OCI-M1 (cell line): ENCODE measurements at places on chromosomes 6 and 20.

DNA sequence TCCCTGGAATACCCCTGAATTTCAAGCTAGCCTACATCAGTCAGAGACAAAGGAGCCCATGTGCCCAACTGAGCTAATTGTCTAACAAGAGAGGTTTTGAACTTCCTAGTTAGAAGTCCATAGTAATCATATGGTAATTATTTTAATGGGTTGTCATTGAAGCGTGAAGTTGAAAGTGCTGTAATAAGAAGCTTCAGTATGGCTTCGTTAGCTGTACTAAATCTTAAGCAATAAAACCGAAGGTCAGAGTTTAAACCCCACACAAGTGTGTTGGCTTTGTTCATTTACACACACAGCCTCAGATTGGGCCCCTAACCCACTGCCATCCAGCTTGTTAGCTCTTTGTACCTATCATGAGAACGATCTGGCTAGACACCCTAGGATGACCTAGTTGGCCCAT is 195.6 kb upstream of the RIN2 start:
- DNase-seq = no peak

DNA sequence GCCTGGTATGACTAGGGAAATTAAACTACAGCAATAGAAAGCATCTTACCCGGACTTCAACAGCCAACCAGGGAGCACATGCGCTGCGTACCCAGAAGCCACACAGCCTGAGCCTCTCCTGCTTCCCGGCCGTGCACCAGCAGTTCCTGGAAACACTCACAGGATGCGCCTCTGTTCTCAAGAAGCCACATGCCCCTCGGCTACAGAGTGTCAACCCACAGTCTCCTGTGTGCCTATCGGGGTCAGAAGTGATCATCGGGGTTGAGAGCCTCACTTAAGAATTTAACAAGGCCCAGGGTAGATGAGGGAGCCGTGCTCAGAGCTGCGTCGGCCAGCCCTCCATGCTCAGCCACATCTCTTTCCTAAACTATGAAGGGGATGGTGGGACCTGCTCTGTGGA is 147.2 kb upstream of the GGTLC1 start:
- DNase-seq = no peak

DNA sequence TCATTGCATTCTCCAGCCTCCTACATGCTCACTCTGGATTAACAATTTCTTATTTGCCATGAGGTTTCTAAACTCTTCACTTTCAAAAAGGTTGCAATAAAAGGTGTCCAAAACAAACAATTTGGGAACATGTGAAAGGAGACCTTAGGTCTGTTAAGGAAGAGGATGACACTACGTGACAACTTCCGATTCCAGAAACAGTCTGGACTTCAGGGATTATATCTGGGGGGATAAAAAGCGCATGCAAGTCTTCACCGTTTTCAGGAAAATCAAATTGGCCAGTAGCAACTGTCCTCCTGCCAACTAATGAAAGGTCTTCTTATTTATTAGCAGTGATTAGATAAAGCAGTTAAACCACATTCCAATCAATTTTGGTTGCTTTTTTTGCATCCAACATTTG is 1.8 kb downstream of the ZDHHC14 start:
- DNase-seq = no peak

DNA sequence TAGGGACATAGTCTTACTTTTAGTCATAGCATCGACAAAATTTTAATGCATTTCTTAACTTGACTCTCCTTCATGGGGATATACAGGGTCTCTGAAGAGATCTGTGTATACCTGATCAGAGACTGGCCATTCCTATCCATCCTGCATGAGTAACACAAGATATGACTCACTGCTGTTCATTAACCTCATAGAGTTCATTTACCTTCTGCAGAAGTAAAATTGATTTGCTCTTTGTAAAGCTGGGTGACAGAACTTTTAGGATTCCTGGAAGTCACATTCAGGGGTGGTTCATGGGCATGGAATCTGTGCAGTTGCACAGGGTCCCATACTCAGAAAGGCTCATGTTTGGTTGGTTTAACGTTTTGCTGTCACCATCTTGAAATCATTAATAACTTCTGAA is 53.2 kb downstream of the PDE7B start:
- DNase-seq = no peak

- DNase-seq = no peak
Observed at GRCh38 chr6:27593200-27593818, 120.4 kb upstream of the ZNF184 start.

GRCh38 chr6:150537491-150537890 is 62.2 kb upstream of the PLEKHG1 start:
- no peak for DNase-seq

DNA sequence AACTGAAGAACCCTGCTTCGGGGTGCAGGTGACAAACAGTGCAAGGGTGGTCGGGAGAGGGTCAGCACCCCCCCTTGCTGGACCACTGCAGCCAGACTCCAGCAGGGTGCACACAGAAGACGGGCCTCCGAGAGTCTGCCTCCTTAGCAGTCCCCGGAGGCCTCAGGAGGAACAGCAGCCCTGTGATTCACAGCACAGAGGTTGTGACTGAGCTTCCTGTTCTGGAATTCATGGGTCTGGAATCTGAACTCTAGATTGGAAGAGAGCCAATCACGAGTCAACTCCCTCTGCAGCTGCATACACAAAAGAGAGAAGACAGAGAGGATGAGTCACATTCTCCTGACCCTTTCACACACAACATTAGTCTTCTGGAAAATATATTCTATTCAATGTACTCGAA is 249.0 kb upstream of the OPRM1 start:
- peak; percentile 31 for DNase-seq

GRCh38 chr20:35008411-35009342 is 53.0 kb downstream of the MYH7B start:
- no peak for DNase-seq

DNA sequence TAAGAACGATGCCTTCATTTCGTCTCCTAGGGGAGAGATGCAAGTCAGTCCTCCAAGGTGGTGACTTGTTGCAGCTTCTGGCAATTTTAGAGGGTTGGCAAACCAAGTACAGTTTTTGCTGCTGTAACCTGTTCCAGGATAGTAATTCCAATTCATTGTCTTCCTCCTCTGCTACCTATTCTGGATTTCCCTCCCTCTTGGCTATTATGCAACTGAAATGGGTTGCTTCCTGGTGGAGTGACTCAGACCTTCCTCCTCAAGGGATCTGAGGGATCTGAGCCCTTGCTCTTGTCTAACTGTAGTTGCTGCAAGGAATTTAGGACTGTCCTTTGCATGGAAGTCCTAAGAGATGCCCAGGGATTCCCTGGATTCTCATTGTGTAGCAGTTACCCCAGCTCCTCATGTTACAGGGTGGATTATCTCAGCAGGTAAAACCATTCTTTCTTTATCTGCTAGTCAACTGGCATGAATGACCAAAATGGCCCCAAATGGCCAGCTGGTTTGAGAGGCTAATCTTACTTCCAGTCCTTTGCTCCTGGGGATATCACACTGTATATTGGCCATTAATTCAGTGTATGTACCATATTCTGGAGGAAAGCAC is 17.6 kb upstream of the ELMO2 start:
- no peak for DNase-seq

DNA sequence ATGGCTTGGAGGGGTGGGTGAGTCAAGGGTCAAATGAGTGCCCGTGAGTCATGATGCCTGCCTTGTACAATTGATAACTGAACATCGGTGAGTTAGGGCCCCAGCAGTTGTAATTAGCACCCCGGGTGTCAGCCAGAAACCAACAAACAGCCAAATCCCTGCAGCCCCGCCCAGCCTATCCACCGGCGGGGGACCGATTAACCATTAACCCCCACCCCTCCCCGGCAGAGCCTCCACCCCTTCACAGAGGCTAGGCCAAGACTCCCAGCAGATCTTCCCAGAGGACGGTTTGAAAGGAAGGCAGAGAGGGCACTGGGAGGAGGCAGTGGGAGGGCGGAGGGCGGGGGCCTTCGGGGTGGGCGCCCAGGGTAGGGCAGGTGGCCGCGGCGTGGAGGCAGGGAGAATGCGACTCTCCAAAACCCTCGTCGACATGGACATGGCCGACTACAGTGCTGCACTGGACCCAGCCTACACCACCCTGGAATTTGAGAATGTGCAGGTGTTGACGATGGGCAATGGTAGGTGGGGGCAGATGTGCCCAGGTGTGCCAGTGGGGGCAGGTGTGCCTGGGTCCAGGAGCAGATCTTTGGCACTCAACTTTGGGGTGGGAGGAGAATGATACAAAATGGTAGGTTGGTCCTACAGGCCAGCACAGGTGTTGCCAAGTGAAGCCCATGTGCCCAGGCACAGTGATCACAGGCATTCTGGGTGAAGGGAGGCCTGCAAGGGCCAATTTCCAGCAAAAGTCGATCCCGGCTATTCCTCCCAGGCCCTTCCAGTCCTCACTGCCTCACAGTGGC is 45.7 kb downstream of the HNF4A start:
- no peak for DNase-seq

DNA sequence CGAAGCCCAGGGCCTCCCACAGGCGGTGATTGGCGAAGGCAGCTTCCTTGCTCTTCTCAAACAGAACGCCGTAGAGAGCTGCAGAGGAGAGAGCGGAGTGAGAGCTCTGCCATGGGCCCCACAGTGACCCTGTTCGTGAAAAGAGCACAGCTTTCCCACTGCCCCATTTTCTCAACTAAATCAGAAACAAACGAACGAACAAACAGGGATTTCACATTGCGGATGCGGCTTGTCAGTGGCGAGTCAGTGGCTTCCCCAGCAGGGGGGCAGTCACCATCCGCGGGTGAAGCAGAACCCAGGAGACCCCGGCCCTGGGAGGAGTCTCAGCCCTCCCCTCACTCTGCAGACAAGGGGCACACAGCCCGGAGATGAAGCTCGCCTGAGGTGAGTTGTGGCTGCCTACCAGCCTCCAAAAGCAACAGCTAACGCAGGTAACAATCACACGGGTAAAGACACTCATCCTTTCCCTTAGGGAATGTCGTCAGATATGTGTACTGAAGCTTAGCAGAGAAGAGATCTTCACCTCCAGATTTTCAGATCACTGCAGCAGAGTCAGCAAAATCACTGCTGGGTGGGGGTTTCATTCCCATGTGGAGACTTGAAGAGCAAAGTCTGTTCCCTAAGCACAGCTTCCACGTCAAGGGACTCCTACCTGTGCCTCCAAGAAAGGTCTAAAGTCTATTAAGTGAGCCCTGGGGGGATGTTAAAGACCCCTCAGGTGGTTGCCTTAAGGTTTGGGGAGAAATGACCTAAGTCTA is 51.2 kb upstream of the GPR31 start:
- DNase-seq = no peak

- DNase-seq = no peak
Observed at GRCh38 chr6:25215881-25216280, 63.3 kb upstream of the CARMIL1 start.

GRCh38 chr20:57409316-57409671 is 18.1 kb downstream of the RBM38 start:
- no peak for DNase-seq

DNA sequence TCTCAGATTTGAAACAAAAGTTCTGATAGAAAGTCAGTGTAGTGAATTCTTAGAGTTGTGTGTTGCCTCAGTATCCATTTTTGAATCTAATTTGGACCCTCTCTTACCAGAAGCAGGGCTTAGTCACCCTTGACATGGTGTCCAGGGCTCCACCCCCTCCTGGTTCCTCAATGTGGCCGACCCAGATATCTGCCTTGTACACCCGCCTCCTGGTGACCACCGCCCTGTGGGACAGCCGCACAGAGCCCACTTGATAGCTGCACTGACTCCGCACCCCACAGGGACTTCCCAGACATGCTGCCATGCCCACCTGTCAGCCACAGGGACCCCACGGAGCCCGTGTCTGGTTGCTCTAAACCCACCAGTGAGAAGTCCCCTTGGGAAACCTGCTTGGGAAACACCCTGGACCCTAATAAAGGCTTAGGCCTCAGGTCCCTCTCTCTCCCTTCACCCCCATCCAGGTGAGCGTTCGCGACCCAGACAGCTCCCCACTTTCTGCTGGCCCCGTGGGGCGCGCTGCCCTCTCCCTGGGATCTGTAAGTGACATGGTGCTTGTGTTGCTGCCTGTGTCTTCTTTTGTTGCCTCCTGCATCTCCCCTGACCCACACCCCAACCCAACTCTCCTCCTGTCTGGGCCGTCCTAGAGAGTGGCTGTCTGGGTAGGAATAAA is 47.2 kb upstream of the SYNDIG1 start:
- DNase-seq = peak; percentile 11

- DNase-seq = no peak
Observed at GRCh38 chr20:34427784-34428183, 64.7 kb downstream of the ITCH start.

DNA sequence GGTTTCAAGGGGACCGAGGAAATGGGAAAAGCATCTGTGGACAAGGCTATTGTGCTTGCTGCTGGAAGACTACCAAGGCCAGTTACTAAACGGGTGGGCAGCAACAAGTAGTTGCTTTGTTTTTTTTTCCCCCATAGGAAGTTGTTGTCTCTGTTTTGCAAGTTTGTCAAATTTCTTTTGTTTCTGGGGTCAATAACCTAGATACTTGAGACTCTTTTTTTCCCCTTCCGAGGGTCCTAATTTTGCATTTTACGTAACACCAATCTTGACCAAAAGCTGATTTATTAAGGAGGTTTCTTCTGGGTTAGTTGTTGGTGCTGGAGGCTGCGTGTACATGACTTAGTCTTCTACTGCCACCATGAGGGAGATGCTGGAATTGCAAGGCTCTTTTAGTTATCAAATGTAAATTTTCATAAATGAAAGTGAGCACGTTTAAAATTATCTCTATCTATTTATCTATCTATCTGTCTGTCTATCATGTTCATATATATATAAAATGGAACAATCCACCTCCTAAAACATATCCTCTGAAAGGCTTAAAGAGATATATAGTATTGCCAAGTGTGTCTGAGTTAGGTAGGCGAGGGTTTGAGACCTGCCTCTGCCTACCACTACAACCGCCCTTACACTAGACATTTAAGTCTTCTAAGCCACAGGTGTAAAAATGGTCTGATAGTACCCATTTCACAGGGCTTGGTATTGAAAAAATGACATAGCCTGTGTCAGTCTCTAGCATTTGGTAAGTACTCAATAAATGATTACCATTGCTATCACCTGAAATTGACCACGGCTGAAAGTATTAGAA is 60.2 kb downstream of the GCLC start:
- DNase-seq = peak; percentile 93

DNA sequence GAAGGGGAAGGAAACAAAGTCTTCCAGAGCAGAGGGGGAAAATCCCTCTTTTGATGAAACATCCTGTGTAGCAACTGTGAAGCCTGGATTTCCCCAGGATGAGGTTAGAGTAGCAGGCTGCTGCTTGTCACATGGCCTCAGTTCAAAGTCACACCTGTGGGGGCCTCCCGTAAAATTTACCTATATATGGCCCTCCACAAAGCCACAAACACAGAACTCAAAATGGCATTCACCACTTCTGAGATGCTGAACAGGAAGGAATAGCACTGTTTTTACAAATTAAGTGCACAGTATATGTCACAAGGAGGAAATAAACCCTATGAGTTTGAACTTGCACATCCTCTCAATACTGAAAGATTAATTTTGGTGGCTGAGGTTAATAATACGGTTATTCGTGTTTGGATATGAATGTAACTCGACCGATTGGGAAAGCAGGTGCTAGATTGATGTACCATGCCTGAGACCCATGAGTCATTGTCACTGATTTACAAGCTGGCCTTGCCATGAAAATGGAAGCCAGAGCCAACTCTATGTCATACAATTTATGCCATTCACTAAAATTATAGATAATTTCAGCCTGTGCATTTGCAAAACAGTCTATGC is 70.6 kb downstream of the SGK1 start:
- DNase-seq = no peak
